Diencephalon (tissue), 1 donor: ENCODE measurements at places on chromosomes 4 and X. TPM values are rescaled to one million over a fixed set of nuclear protein-coding genes. Genes with fewer than 3 reads are reported as not detected.

The MAGEA1 gene
- not detected for total RNA-seq

The TSC22D3 gene
- 70.4 TPM for total RNA-seq

The ENPP6 gene
- 1.8 TPM for total RNA-seq

The CENPVL2 gene
- 6.7 TPM for total RNA-seq

The BEND2 gene
- not detected for total RNA-seq

The PNMA5 gene
- total RNA-seq = 9.7 TPM

The CXCL1 gene
- 1.2 TPM for total RNA-seq

The AMMECR1 gene
- 4.8 TPM for total RNA-seq

The GLOD5 gene
- not detected for total RNA-seq

The SLC6A14 gene
- total RNA-seq = not detected

The HPRT1 gene
- 26.1 TPM for total RNA-seq

The DMD gene
- total RNA-seq = 90.2 TPM

The FAAH2 gene
- 6.2 TPM for total RNA-seq

The IL1RAPL2 gene
- total RNA-seq = 6.5 TPM

The AWAT1 gene
- total RNA-seq = not detected

The ZAR1 gene
- 0.23 TPM for total RNA-seq

The CTAG1A gene
- not detected for total RNA-seq

The MFAP3L gene
- 25.4 TPM for total RNA-seq

The COPS4 gene
- 154 TPM for total RNA-seq

The HSFX1 gene
- 2.3 TPM for total RNA-seq

The USP51 gene
- total RNA-seq = 8.1 TPM

The CRMP1 gene
- 489 TPM for total RNA-seq

The SULT1B1 gene
- total RNA-seq = 0.69 TPM

The SSX1 gene
- total RNA-seq = not detected

The PRR32 gene
- total RNA-seq = not detected

The IBSP gene
- not detected for total RNA-seq

The CXCL11 gene
- total RNA-seq = not detected
